ENCODE measurements at places on chromosomes 12 and 14.
A peak's percentile ranks its signal among the peaks of the same experiment; 100 is the strongest.

GRCh38 chr12:96383991-96384390 is 16.2 kb downstream of the CDK17 start:
- no peak for DNase-seq

GRCh38 chr12:53618275-53618674 is 7.9 kb downstream of the ATF7 start:
- no peak for DNase-seq

- DNase-seq = no peak
These were observed 45.5 kb downstream of the CHST11 start for GRCh38 chr12:104502217-104502616.

GRCh38 chr12:27870939-27871338 is 90.9 kb upstream of the MANSC4 start:
- no peak for DNase-seq

DNA sequence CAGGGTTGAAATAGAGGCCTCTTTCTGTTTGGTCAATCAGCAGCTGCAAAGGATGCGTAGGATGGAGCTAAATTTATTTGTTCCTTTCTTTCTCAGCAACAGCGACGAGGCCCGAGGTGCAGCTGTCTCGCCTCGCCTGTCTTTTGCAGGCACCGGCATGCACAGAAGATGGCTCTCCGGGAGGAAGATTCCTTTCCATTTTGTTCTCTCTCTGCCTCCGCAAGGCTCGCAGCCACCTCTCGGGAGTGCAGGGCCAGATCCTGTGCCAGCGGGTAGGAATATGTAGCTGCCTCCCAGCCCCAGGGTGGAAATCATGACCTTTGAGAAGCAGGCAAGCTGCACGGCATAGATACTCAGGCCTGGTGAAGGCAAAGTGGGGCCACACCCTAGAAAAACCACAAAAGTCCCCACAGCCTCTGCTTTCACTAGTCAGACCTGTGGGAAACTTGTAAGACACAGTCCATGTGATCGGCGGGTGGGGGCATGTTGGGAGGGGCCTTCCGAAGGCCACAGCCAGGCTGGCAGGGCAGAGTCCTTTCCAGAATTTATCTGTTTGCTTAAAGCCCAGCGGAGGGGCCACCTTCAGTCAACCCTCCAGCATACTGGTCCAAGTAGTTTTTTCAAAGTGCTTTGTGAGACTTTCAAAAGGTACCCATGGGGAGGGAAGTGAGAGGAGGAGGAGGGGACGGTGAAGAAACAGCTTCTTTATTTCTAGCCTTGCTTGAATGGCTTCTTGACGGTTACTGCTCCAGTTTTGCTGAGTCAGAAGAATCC is at the start of gene MAP1LC3B2:
TSS of gene MAP1LC3B2 (plus strand) at position 220 of the 774 bp plus-strand sequence. CDS start 16,562 bp downstream, outside the sequence.
- peak; percentile 68 for DNase-seq

GRCh38 chr12:5716201-5716600 is 228.9 kb downstream of the ANO2 start:
- no peak for DNase-seq

- no peak for DNase-seq
These were observed 248.5 kb downstream of the ATP23 start for GRCh38 chr12:58189893-58190292.
